ENCODE measurements at places on chromosomes 6 and 20.

DNA sequence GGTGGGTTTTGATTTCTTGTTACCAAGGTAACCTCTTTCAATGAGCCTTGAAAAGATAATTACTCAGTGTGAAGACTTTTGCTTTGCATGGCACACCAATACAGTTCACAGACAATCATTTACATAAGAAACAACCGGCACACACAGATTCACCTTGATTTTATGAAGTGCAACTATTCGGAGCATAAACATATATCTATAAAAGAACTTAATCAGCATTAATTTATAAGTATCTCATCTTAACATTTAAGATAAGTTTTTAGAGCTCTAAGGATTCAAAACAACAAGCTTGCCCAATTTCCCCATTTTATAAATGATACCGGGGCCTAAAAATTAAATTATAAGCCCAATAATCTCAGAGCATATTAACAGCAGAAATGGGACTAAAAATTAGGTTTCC, 85.9 kb upstream of the PCSK2 start:
- no peak for DNase-seq

- DNase-seq, result no peak
Observed at GRCh38 chr6:37779902-37780628, 39.5 kb upstream of the ZFAND3 start.

- DNase-seq, result no peak
Observed at GRCh38 chr20:35695245-35695749, 3.9 kb downstream of the NFS1 start.

DNA sequence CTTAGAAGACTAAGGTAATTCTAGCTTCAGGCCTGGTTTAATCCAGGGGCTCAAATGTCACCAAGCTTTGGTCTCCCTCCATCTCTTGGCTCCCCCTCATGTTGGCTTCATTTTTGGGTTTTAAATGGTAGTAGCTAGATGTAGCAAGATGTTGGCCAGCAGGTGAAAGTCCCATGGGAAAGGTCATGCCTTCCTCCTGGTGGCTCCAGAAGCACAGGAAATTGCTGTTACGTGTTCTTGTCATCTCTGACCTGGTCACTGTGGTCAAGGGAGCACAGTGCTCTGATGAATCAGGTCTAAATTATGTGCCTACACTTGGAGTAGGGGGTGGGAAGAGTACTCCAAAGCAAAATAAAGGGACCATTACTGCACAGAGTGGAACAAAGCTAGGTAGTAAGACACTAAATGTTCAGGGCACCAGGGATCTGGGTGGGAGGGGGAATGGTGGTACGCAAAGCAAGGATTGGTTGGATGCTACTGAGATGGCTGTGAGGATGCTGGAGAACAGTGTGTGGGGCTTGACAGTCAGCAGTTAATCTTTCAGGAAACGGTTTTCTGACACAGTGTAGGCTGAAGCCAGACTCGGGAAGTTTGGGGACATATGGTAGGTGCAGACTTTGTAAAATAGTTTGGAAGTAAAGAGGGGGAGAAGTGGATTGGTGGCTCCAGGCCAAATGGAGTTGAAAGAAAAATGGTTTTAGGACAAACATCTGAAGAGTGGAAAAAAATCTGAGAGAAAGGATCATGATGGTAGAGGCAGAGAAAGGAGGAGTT, 30.1 kb downstream of the CDS2 start:
- no peak for DNase-seq

DNA sequence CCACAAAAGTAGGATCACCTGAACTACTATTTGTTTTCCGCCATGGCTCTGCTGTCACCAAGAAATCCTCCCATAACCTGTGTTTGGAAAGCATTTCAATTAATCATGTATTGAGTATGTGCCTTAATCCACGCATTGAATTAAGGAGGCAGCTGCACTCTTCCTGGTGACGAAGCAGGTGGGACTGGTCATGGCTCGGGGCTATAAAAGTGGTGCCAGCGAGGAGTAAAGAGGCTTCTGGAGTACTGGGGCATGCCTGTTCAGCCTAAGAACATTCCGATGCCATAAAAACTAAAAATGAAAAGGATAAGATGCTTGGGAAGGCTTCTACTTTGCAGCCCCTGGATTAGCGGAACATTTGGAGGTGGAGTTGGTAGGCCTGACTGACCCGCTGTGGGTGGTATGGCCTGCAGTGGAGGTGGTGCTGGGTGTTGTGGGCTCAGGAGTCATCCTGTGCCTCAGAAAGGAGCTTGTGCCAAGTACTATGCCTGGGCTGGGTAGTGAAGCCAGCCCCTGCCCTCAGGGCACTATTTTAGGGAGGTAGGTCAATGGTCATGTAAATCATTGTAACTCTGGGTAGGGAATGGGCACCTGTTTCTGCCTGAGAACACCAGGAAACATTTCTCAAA, 110.5 kb downstream of the B3GAT2 start:
- no peak for DNase-seq

DNA sequence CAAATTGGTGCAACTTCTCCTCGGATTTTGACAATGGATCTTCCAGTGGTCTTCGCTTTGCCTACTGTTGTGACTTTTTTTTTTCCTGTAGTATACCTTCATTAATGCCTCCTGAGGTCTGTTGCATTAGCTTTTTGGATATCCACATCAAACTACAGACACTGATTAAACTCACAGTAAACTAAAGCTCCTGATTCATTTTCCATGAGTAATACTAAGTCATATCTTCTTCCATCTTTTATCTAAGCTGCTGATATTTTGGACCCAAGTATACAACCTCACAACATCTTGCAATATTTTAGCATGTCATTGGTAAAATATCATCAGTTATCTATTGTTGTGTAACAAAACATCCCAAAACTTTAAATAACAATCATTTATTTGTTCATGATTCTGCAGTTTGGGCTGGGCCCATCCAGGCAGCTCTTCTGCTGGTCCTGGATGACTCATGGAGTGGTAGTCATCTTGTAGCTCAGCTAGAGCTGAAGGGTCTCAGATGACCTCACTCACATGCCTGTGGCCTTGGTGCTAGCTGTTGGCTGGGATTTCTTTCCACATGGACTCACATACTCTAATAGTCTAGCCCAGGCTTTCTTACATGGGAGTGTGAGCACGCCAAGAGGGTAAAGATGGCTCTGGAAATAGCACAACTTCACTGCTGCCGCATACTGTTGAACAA, 78.3 kb upstream of the SRSF6 start:
- no peak for DNase-seq

DNA sequence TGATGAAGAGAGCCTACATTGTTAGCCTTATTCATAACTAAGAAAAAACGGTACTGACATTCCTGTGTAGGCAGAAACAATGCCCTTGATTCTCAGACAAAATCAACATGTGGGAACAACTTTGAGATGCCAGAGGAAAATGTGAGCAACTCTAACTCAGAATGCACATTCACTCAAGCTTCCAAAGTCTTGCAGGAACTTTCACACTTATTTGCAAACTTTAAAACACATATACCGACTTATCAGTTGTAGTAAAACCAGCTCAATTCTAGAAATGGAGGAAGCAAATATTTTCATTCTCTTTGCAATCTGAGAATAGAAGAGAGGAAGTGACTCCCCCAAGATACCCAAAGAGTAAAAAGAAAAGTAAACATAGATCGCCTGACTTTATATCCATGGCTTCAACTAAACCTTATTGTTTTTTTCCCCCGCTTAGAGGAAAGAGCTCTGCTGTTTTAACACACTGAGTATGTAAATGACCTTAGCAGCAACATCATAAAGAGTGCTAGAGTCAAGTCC, 117.6 kb downstream of the EPB41L2 start:
- no peak for DNase-seq

DNA sequence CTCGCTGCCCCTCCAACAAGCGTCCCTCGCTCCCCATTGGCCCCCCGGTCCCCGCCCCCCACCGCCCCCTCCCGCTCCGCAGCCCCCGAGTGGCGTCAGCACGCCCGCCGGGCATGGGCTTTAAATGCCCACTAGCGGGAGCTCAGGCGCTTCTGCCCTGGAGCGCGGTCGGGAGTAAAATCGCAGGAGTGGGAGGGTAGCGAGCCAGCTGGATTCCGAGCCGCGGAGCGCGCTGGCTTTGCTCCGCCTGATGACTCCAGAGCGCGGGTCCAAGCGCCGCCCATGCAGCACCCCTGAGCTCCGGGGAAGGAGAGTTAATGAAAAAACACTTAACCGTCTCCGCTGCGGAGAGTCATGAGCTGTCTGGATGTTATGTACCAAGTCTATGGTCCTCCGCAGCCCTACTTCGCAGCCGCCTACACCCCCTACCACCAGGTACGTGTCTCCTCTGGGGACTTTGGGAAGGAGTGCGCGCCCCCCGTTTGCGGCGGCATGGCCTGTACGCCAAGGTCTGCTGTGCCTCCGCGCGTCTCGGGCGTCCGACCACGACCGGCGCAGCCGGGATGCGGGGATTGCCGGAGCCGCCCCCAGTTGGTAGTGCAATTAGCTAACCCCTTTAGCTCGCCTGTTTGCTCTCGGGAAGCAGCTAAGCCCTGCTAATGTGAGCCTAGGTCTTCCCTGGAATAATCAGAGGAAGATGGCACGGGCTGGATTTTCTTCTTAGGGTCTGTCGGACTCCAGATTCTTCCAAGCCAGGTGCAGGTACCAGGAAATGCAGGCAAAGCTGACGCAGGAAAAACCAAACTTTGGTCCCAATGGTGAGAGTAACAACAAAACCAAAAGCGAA, at the start of gene VGLL2:
Gene VGLL2 (plus strand): TSS at position 149 of the 847 bp plus-strand sequence. CDS start 206 bp downstream, at position 355.
- DNase-seq, result peak; percentile 79

DNA sequence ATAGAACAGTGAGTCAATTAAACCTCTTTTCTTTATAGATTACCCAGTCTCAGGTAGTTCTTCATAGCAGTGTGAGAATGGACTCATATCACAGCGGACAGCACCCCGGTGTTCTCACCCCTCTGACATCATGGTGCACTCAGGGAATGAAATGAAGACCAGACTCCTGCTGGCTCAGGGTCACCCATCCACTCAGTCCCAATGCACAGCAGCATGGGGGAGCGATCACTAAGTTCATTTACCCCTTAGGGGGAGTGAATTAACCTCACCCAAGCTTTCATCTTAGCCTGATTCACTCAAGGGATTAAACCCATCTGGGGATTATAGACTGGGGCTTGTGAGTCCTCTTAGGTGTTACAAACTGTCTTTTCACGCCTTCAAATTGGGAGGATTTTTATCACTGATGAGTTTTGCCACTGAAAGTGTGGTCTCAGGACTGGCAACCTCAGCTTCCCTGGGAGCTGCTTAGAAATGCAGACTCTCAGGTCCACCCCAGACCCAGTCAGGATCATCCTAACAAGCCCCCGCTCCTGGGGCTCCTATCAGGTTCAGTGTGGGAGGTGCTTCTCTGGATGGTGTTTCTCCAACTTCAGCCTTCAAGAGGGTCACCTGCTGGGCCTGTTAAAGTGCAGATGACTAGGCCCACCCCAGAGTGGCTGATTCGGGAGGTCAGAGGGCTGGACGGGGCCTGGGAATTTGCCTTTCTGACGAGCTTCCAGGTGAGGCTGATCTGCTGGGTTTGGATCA, 44.3 kb upstream of the FRMD1 start:
- no peak for DNase-seq

DNA sequence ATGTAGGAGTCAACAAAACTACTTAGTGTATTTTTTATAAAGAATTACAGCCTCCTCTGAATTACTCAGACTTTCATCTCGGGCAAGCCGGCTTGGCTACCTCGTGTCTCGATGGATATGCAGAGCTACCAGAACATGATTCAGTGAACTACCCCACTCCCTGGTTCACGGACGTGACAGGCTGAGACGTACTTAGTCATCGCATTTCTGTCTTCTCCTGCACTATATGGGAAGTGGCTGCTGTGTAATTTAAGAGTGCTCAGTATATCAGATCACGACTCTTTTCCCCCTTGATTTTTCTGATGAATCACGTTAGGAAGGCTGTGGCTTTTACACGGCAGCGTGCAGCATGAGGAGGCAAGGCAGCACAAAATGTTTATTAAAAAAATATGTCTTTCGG, 302.7 kb upstream of the ZFP64 start:
- no peak for DNase-seq

All from DMS53 (cell line).